ENCODE measurements at places on chromosomes 11 and 22.

GRCh38 chr11:113877670-113878055 lies 2.3 kb upstream of the USP28 start:
- no peak for DNase-seq

- no peak for DNase-seq
Measured at GRCh38 chr11:3069425-3069824, 12.2 kb upstream of the CARS1 start.

GRCh38 chr22:19325296-19325948 lies 33.9 kb upstream of the CLTCL1 start:
- DNase-seq: no peak

GRCh38 chr11:26805001-26805400 lies 83.1 kb upstream of the SLC5A12 start:
- no peak for DNase-seq

DNA sequence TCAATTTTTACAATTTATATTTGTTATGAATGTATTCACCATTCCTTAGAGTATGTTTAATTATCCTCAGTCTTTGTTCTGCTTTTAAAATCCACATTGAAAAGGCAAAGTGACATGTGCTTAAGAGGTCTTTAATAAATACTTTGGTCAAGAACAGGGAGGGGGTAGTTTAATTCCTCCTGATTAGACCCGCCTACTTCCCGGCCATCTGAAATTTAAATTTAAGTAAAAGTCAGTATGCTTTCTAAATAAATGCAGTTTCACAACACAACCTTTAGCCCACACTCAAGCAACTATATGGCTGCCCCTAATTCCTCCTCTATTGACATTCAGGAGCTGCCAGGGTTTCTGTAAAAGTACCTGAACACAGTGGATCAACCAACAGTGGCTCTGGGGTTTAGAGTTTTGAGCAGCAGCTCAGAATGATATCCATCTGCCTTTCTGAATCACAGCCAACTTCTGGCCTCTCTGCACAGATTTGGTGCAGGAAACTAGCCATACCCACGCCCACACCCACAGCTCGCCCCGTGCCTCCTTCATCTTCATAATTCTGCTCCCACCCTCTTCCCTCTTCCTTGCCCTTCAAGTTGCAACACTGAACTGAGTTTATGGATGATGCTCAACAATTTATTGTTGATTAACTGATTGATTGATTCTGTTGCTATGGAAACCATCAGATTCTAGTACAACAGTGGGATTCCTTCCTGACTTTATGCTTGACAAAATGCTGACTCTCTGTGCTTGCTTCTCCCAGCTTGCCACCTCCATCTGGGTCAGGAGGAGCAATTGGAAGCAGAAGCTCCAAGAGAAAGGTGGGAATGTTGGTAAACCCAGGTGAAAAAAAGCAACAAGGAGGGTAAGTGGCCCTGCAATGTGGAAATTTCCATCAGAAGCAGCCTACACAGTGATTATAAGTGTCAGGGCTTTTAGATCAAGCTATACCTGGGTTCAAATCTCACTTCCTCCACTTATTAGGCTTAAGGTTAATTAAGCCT lies 70.8 kb downstream of the PANX1 start:
- DNase-seq: no peak
